ENCODE measurements at places on chromosomes 16 and 17.

DNA sequence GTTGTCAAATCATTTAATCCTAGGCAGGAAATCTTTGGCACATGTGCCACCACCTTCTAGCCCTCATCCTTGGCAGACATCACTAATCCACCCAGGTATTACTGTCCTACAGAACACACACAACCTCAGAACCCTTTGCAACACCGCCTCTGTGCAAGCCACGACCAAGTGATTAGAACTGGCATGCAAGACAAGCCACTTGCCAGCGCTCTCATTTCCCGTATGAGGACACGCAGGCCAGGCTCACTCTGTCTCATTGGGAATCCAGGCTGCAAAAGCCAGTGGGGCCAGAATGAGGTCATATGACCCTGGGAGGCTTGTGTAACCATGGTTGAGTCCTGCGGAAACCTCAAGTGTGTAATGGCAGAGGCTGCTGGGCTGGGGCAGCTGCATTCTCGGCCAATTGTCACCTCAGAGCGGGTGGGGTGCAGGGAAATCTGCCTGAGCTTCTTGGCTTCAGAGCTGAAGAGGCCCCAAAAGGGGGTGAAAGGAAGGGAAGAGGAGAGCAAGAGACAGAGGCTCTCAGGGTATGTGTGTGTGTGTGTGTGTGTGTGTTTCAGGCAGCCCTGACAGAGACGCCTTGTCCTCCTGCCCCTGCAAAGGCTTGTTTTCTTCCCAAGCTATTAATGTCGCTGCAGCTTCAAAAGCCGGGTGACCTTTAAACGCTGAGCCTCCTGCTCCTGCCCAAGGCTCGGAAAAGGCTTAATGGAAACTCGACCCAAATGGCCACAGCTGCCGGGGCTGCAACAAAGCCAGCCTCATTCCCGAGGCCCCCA is 43.2 kb upstream of the MRPS23 start:
- DNase-seq: peak; percentile 73

DNA sequence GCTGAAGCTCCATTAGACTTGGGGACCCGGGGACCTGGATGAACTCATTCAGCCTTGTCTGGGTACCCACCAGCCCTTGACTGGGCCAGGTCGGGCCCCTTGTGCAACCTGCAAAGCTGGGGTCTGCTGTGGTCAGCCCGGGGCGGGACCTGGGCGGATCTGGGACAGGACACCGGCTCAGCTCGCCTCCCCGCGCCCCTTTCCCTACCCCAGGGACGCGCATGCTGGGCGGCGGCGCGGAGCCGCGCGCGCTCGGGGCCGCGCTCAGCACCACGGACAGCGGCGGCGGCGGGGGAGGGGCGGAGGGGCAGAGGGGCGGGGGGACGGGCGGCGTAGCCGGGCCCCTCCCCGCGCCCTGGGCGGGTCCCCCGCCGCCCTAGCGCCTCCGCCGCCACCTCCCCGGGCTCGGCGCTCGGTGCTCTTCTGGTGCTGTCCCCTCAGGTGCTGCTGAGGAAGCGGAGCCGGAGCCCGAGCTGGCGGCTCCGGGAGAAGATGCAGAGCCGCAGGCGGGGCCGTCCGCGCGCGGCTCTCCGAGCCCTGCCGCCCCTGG is 7.4 kb downstream of the ACD start:
- peak; percentile 49 for DNase-seq

- DNase-seq: peak; percentile 93
These were observed 5.6 kb upstream of the TBX2 start for GRCh38 chr17:61393904-61394629.

DNA sequence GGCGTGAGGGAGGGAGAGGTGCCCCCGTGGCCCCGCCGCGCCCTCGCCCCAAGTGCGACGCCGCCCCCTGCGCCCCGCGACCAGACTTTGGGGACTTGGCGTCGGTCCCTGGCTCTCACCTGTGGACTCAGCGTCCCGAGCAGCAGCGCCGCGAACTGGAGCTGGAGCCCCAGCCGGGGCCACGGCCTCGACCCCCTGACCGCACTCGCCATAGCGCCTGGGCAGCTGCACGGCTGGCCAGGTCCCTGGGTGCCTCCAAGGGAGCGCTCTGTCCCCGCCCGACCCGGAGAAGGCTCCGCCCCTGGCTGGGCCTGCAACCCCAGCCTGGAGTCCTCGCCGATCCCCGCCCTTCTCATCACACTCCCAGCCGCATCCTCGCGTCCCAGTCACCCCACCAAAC is at the start of gene ERN2:
Gene ERN2, minus strand, starts transcription at position 247 of the 400 bp plus-strand sequence. Its CDS starts 35 bp downstream, at position 212.
- DNase-seq: no peak

GRCh38 chr16:70553645-70554044 is 30.0 kb downstream of the SF3B3 start:
- no peak for DNase-seq

DNA sequence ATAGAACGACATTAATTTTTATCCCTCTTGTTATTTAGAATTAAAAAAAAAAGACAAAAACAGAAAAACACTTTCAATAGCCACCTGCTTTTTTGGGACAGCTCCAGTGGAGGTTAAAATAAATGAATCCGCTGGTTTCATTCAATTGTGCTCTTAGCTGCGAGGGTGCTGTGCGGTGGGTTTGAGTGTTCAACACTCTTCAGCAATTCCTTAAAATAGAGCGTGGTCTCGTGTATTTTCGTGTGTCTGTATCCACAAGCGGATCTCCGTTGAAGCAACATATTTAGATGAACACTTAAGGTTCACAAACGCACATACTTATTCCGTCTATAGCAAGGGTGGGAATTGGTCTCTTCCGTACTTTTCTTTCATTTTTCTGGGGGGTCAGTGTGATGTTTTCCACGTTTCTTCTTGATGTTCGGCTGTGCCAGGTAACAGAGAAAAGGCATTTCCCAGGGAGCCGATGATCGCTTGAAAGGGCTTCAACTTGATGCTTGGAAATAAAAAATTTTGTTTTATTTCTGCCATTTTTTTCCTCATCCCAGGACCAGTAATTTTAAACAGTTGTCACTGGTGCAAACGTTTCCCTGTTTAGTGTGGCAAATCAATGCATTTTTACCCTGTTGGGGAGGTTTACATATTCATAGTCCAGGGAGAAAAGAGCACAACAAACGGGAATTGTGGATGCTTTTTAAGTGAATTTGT is 297.9 kb downstream of the IRF8 start:
- DNase-seq: no peak

DNA sequence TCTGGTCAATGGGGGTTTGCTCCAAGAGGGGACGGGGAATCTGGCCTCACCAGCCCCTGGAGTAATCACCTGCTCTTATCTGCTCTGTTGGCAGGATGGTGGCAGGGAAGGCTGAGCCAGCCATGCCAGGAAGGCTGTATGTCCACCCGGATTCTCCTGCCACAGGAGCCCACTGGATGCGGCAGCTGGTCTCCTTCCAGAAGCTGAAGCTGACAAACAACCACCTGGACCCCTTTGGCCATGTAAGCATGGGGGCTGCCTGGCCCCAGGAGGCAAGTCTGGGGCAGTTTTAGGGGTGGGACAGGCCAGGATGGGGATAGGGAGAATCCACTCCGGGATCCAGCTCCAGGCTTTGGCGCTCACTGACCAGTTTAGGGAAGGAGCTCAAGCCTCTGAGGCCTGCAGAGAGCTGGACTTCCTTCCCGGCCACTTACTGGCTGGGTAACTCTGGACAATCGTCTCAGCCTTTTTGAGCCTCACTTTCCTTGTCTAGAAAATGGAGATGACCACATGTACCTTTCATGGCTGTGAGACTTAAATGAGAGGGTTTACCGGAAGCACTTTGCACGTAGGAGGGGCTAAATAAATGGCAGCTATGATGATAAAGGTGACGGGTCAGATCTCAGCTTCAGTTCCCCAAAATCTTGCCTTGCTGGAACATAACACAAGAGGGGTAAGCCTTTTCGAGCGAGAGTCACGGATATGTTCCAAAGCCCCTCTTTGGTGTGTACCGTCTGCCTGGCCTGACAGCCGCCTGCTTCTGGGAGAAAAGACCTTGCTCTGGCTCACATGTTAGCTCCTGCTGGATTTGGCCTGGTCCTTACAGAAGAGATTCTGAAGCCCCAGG is 15.4 kb downstream of the TBX4 start:
- peak; percentile 69 for DNase-seq

DNA sequence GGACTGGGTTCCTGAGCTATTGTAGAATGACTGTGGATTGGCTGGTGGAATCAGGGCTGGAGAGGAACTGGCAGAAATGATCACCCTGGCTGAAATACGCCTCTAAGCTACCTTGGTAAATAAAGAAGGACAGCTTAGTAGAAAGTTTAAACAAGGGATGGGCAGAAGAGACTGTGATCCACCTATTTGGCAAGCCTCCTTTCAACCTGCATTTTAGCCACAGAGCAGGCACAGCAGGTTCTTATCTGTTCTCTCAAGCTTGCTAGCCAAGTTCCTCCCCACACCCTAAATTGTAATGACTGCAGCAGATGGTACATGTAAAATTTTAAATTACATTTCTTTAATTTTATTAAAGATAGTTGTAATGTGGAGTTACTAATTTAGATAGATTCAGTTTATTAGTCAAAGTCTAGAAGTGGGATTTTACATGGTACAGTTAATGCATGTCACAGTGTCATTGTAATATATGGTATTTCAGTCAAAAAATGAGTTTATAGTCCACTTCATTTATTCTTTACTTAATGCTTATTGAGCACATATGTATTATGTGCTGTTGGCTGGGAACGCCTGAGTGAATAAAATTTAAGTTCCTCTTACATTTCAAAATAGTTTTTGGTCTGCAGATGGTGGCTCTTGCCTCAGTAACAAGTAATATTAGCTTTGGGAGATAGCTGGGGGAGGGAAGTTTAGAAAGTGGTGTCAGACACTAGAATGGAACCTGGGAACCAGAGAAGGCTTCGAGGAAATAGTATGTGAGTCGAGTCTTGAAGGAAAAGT is 11.2 kb downstream of the EPN2 start:
- no peak for DNase-seq

- DNase-seq: no peak
These were observed 179.6 kb downstream of the WSCD1 start for GRCh38 chr17:6249732-6250131.

DNA sequence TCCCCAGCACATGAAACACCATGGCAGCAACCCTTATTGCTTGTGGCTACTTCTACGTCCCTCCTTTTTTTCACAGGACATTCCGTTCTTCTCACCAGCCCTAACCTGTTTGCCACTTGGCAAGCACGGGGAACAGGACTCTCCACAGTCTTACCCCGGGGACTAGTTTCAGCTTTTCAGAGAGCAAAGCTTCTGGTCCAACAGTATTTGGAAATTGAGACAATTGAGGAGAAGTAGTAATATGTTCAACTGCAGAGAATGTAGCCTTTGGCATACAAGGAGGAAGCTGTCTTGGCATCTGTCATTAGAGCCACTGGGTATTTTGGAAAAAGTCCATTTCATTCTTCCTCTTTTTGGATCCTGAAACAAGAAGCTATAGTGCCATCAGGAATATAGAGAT is 65.7 kb downstream of the MAP2K6 start:
- DNase-seq: no peak

GRCh38 chr17:15406081-15406480 is 61.3 kb downstream of the CDRT4 start:
- no peak for DNase-seq

DNA sequence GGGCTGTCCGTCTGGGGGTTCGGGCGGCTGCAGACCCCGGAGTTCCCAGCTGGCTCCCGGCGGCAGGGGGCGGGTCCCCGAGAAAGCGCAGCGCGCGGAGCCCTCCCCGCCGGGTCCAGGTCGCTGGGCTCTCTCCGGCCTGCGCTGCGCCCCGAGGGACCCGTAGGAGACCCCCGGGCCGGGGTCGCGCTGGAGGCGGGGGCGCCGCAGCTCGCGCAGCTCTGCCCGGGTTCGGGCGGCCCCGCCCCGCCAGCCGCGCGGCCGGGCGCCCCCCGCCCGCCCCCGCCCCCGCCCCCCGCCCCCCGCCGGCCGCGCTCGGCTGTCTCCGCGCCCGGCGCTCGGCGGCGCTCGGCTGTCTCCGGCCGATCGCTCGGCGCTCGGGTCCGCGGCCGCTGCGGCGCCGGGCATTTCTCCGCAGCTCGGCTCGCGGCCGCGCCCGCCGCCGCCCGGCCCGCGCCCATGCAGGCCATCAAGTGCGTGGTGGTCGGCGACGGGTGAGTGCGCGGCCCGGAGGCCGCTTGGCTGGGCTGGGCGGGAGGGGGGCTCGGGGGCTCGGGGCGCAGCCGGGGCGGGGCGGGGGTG is at the start of gene RAC3:
Gene RAC3, plus strand, starts transcription at position 376 of the 582 bp plus-strand sequence. Its CDS starts 84 bp downstream, at position 460.
- no peak for DNase-seq

- DNase-seq: no peak
These were observed 2.2 kb upstream of the PIGS start for GRCh38 chr17:28573521-28573920.

DNA sequence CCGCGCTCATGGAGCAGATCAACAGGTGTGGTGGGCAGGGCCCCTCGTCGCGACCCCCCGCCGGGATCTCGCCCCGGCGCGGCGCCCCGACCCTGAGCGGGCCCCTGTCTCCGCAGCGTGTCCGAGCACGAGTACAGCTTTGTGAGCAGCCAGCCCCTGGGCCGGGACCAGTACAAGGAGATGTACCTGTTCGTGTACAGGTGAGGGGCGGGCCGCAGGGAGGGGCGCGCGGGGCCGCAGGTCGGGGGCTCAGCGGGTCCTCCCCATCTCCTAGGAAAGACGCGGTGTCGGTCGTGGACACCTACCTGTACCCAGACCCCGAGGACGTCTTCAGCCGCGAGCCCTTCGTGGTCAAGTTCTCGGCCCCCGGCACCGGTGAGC is 848 bp downstream of the DNASE1L2 start:
- DNase-seq: no peak

- DNase-seq: no peak
These were observed at the start of gene CD79B for GRCh38 chr17:63931981-63932561. CD79B (minus strand) TSS chr17:63932331; CDS start chr17:63932261, 70 bp downstream.

DNA sequence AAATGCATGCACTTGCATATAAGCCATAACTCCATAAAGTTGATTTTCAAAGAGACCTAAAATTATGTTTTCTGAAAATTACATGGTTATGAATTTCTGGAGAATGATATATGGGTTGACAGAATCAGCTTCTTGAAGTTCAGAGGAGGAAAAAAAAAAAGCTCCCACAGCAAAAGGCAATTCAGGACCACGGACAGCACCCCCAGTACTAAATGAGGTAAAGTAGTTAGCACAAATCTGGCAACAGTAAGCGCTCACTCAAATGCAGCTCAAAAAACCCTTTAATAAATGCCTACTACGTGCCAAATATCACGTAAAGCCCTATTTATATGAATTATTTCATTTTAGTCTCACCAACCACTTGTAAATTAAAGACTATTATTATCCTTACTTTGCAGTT is 135.2 kb downstream of the SHISA9 start:
- no peak for DNase-seq

DNA sequence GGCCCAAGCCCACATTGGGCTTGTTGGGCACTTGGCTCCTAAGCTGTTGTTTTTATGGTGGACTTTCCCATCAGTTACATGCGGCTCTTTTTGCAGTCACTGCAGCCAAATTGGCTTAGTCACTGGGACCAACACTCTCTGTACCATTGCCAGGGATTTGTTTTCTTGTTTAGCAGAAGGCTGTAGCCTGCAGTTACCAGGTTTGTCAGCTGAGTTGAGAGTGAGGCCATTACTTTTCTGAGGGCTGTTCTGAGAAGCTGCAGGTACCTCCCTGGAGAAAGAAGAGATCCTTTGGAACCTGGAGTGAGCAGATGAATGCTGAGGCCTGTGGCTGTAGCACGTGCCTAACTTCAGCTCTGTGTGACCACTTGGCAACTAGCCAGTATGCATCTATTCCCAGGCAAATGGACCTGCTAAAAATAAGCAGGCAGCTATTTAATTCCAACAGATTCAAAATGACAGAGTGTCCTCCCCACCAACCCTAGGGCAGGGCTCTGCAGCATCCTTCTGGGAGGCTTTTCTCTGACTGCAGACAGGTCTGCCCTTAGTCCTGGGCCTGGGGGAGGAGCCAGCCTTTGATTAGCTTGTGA is 12.9 kb downstream of the AKAP1 start:
- no peak for DNase-seq

GRCh38 chr16:24983561-24983960 is 31.6 kb downstream of the ARHGAP17 start:
- DNase-seq: no peak

GRCh38 chr17:81291662-81292061 is 3.4 kb downstream of the SLC38A10 start:
- DNase-seq: peak; percentile 84
